ENCODE measurements at places on chromosomes 4 and X.

- DNase-seq, result peak; percentile 86
Observed at GRCh38 chrX:20252381-20253231, 14.1 kb downstream of the RPS6KA3 start.

- DNase-seq, result peak; percentile 89
Observed at GRCh38 chr4:52259978-52260377, 208.9 kb downstream of the SPATA18 start.

GRCh38 chr4:86934147-86934770 is 552 bp upstream of the AFF1 start:
- no peak for DNase-seq

- no peak for DNase-seq
Observed at GRCh38 chr4:19187691-19188090, 1064.0 kb upstream of the SLIT2 start.

GRCh38 chrX:3550160-3550751 is 163.2 kb downstream of the PRKX start:
- peak; percentile 61 for DNase-seq

- no peak for DNase-seq
Observed at GRCh38 chrX:154739952-154740465, 10.9 kb downstream of the GAB3 start.

DNA sequence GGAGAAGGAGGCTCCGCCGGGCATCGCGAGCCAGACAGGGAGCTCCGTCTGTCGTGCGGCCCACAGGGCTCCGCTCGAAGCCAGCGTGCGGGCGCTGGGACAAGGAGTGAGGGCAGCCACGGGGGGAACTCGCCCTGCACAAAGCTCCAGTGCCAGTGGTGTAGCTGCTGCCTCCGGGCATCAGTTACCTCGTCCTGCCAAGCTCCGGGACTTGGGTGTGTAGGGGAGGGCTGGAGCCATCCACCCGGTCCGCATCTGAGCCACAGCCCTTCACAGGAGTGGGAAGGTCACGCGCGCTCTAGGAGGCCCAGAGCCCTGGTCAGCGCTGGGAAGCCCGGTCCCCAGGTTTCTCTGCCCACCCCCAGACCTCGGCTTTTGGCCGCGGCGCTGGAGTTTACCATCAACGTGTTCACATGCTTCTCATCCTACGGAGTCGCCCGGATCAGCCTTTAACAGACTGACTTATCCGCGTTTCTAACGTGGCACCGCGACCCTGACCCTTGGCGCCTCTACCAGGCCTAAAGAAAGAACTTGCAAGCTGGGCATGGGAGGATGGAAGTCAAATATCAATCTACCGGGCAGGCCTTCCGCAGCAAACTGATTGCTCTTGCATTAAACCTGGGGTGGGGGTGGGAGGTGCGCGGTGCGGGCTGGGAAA is 8.4 kb upstream of the PRDM8 start:
- no peak for DNase-seq

- peak; percentile 53 for DNase-seq
Observed at GRCh38 chrX:131830400-131831184, 192.5 kb upstream of the STK26 start.

DNA sequence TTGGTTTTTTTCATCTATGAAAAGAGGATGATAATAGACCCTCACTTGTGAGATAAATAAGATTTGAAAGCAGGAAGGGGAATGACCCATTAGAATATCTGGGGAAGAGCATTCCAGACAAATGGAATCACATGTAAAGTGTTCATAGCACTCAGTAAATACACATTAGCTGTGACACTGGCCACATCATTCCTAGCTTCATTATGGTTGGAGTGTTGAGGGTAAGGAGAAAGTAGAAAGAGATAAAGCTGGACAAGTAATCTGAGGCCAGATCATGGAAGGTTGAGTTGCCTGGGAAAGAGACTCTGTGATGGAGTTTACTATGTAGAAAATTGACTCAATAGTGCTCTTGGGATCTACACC is 6.9 kb upstream of the PGRMC1 start:
- no peak for DNase-seq

DNA sequence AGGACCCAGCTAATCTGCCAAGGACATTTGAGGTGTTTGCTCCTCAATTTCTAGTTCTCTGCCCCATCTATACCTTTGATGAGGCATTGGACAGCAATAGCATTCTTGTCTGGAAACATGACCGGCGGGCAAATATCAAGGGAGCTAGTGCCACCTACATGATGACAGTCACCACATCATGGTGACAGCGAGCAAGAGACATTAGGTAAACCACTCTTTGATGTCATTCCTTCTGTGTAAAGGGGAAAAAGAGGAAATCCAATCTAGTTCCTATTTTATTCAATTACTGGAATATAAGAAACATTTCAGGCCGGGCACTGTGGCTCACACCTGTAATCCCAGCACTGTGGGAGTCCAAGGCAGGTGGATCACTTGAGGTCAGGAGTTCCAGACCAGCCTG is 20.7 kb upstream of the IL13RA1 start:
- DNase-seq, result no peak

DNA sequence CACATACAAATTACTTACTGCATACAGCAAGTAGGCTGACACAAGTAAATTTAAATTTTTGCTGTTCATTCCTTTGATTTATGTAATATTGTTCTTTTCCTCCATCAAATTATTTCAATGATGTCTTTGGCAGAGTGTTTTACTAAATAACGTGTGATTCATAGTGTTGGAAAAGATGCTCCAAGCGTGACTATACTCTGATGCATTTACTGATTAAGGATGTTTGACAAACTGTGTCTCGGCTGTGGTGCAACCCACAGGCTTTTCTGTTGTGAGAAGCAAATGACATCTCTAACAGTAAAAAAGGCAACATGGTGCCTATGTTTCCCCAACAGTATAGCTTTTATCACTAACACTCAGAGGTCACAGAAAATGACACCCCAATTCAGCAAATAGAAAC is 540.9 kb downstream of the PPP4R3C start:
- DNase-seq, result no peak

DNA sequence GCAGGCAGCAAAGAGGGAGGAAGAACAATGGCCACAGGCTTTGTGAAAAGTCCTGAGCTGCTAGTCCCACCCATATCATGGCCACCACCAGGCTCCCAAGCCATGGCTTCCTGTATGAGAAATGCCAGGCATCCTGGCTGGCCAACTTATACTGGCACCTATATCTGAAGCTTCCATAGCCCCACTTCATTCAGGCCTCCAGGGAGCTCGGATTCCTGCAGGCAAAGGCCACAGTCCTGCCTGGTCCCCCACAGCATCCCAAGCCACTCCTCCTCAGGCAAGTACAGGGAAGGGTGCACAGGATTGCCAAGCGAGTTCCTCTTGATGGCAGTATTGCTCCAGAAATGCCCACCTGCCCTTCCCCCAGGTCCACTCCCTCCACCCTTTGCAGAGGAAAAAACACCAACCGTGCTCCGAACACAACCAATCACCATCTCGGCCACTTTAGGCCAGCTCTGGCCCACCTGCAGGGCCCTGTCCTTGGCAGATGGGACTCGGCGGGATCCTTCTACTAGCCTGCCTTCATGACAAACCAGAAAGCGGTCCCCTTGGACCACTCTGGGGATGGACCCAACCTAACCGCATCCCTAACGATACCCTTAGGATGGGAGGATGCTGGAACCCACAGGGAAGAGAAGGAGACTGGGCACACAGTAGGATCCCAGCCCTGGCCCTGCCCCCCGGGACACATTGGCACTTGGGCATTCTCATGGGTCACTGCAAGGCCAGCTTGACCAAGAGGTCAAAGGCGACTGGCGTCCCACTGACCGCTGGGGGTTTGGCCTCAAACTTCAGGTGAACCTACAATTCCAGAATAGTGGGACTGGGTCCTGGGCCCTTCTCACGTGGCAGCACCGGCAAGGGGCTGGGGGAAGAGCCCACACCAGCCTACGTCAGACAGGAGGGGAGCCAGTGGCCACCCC is 220.4 kb upstream of the AGTR2 start:
- DNase-seq, result peak; percentile 88

GRCh38 chrX:9133426-9133825 is 99.5 kb upstream of the FAM9B start:
- DNase-seq, result no peak

GRCh38 chrX:152600853-152601633 is 36.7 kb upstream of the GABRQ start:
- DNase-seq, result peak; percentile 56

DNA sequence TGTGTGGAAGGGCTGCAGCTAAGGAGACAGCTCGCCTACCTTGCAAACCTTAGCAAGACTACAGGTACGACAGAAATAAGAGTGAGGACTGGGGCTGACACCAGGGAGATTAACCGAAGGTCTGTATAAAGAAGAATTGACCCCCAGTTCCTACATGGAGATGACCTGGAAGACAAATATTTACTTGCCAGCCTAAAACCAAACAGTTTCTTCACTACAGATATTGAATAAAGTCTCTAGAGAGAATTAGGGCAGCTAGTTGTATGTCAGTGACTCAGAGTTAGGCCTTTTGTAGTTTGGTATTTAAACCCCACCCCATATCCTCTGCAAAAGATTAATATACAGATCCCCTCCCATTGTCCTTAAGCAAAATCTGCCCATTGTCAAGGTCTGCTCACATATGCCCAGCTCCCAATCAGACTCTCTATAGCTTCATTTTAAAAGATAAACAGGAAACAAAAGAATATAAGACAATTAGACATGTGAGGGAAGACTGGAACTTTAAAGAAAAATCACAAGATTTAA is 28.1 kb upstream of the FRMPD3 start:
- peak; percentile 64 for DNase-seq

DNA sequence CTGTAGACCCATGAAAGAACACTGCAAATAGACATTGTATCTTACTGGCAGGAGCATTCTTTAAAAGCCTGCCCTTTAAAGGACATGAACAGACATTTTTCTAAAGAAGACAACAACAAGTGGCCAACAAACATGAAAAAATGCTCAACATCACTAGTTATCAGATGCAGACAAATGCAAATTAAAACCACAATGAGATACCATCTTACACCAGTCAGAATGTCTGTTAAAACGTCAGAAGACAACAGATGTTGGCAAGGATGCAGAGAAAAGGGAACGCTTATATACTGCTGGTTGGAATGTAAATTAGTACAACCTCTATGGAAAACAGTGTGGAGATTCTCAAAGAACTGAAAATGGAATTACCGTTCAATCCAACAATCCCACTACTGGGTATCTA is 77.2 kb downstream of the ATP10D start:
- no peak for DNase-seq

DNA sequence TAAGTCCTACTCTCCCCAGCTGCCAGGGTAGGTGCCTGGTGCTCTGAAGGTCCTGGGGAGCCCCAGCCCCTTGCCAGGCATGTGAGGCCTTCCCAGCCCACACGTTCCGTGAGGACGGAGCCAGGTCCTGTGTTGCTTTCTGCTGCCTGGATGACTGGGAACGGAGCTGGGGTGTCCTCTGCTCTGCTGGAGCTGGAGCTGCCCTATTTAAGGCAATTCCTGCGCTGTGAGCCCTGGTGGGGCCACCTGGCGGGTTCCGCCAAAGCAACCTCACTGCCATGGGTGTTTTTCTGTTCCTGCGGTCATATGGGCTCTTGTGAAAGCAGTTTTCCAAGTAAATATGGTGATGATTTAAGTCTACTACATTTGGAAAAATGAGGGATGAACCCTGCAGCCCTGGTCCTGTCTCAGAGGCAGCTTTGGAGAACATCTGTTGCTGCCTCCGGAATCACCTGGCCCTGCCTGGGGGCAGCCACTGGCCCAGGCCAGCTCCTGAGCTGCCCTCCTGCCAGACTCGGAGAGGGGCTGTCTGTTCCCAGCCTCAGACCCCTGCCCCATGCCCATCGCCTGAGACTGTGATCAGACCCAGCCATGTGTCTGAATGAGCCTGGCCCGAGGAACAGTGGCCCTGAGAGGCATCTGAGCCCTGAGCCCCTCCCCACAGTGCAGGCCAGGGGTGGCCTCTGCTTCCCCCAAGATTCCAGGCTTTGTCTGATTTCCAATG is 33.2 kb downstream of the FGFRL1 start:
- DNase-seq, result no peak

DNA sequence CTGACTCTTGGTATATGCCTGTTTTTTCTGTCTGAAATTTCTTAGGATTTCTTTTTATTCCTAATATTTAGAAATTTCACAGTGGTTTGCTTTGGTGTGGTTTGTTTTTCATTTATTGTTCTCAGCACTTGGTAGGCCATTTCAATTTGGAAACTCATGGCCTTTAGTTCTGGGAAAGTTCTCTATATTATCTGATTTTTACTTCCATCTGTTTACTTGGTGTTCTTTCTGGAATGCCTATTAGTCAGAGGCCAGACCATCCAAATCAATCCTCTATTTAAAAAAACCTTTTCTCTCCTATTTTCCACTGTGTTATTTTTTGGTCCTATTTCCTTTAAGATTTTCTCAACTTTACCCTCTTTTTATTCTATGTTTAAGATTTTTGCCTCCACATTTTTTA is 188.1 kb upstream of the SFRP2 start:
- DNase-seq, result no peak

- DNase-seq, result no peak
Observed at GRCh38 chr4:38774181-38774955, 8.4 kb downstream of the TLR10 start.

DNA sequence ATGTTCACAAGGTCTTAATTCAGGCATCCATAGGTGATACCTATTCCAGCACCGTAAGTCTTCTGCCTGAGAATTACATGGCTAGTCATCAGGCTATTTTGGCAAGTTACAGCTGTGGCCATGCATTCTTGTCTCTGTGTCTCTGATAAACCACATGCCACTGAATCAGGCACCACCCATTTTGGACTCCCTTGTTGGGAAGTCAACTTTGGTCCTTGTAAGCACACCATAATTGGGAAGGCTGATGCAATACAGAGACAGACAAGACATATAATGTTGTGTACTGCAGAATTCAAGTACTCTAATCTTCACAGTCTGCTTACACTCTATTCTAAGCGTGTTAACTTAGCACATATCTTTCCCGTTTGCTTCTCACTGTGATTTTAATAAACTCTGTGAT is 483.7 kb upstream of the FTHL17 start:
- no peak for DNase-seq

DNA sequence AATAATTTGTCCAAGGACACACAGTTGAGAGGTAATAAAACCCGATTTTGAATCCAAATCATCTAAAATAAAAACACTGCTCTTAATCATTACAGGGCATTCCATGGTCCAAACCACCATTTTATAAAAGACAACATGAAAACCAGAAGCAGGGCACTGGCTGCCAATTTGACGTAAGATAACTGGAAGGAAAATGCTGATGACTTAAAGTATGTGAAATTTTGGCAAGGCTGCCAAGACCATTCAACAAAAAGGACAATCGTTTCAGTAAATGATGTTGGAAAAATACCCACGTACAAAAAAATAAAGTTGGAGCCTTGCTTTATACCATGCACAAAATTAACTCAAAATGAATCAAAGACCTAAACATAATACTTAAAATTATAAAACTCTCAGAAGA is 344.4 kb downstream of the RAPGEF2 start:
- no peak for DNase-seq

DNA sequence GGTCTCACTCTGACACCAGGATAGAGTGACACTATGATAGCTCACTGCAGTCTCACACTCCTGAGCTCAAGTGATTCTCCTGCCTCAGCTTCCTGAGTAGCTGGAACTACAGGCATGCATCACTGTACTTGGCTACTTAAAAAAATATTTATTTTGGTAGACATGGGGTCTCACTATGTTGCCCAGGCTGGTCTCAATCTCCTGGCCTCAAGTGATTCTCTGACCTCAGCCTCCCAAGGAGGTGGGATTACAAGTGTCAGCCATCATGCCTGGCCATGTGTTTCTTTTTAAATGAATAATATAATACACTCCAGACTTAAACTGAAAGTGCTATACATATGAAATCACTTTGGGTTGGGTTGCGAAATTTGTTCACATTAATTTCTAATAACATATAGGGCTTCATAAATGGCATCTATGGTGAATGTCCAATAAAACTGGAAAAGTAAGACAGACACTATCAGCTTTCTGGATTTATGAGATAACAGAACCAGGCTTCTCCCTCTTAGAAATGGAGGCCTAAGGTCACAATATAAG is 48.0 kb downstream of the SEC24D start:
- DNase-seq, result no peak
